ENCODE measurements at places on chromosomes 5 and 9.

DNA sequence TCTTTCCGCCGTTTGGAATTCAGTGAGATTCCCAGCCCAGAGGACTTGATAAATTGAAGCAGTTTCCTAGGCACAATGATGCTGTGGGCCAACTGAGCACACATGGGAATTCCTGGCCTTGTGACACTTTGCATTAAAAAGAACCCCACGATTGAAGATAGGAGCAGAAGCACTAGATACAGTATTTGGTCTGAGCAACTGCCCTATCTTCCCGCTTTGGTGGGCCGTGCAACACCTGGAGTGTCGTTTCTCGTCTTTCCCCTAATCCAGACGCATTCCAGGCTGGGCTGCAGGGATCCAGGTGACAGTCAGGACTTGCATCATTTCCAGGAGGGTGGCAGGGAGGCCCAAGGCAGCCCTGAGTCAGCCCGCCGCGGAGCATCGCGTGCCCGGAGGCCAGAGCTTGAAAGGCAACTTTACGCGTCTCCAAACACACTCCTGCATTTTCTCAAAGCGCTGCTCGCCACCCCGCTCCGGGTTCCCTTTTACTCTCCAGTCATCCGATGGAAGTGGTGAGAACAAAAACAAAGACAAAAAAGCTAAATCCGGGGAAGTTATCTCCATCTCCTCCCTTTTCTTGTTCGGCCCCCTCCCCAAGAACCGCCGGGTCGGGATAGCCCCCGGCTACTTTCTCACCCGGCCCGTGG is 753 bp upstream of the STC2 start:
- DNase-seq = no peak

- DNase-seq = no peak
These were observed 690.9 kb downstream of the ISL1 start for GRCh38 chr5:52073993-52074689.

DNA sequence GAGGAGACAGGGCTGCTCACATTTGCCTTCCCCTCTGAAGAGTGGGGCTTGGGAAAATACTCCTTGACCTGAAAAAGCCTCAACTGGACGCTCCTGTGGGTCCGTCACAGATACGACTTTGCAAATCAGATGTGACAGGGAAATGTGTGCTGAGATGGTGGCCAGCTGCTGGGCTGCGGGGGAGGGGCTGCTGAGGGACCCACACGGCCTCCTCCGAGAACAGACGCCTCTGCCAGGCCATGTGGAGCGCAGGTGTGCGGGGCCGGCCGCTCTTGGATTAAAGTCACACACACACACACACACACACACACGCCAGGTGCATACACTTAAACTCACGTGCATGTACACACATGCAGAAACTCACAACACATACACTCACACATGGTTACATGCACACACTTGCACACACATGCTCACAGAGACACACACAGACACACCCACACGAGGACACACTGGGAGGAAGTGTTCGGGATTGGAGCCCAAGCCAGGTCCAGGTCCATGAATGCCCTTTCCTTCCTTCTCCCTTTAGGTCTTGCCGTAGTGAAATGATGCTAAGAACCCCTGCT is 167.4 kb downstream of the GAPVD1 start:
- DNase-seq = no peak

- no peak for DNase-seq
These were observed 4.4 kb downstream of the PHF2 start for GRCh38 chr9:93580654-93581380.

DNA sequence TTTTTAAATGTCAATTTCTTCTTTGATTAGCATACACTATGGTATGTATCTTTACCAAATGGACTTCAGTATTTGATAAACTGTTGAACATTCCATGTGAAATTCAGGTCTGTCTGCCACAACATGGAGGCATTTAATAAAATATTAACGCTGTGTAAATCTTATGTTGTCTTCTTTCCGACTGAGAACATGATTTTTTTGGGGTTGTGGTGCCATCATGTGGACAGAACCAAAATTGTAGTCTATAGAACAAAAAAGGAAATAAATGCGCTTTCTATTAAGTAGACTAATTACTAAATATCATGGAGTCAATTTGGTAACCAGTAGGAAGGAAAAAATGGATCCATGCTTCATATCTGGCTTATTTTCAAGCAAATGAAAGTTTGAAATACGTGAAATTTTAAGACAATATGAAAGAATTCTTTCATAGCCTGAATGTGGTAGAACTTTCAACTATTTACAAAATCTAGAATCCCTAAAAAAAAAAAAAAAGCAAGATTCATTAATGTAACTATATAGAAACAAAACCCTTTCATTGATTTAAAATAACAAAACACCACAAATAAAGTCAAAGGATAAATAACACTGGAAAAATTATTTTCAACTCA is 2.8 kb upstream of the PLK2 start:
- DNase-seq = no peak

DNA sequence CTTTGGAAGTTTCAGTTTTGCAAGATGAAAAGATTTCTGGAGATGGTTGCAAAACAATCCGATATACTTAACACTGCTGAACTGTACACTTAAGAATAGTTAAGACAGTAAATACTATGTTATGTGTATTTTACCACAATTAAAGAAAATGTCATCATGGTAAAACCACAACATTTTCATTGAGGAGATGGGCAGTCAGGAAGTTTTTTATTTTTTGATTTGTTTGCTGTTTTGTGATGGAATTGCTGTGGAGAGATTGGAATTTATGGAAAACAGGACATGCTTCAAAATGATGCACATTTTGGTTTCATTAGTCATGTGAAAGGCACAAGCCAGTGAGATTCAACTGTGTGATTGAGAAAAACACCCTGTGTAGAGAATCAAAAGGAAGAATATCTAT is 90.5 kb upstream of the AGXT2 start:
- DNase-seq = no peak

DNA sequence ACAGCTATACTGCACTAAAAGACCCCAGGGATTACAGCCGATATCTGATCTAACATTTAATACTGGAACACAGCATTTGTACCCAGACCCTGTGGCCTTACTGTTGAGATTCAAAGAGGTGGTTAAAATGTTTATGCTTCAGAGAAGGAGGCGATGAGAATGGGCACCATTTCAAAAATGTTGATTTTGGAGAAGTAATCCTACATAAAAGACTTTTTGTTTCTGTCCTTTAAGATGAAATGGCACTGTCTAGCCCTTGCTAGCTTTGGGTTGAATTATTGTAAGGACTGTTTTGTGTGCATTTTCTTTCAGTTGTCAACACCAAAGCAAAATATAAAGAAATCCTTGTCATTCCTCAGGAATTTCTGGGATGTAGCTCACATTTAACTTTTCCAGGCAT is 288.5 kb upstream of the ANKH start:
- no peak for DNase-seq

- DNase-seq = no peak
These were observed 1.2 kb downstream of the ENTREP1 start for GRCh38 chr9:69326261-69326660.

DNA sequence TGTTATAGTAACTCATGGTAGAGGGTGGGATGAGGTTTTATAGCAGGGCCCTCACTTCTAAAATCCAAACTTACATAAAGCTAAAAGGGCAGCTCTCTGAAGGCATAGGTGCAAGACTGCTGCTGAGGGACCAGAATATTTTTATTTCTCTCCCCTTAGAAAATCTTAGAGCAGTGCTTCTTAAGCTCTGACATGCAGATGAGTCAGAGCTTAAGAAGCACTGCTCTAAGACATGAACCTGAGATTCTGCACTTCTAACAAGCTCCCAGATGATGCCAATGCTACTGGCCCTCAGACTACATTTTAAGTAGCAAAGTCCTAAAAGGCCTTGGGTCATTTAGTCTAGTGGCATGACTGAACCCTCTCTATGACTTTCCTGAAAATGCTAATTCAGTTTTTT is 97.6 kb upstream of the SPRY4 start:
- DNase-seq = no peak

GRCh38 chr9:136643596-136644342 is 18.9 kb upstream of the EGFL7 start:
- DNase-seq = no peak

- DNase-seq = no peak
These were observed 457.0 kb downstream of the PDE4D start for GRCh38 chr5:59436364-59437148.

GRCh38 chr5:151671950-151672349 is 14.8 kb downstream of the SPARC start:
- DNase-seq = no peak

DNA sequence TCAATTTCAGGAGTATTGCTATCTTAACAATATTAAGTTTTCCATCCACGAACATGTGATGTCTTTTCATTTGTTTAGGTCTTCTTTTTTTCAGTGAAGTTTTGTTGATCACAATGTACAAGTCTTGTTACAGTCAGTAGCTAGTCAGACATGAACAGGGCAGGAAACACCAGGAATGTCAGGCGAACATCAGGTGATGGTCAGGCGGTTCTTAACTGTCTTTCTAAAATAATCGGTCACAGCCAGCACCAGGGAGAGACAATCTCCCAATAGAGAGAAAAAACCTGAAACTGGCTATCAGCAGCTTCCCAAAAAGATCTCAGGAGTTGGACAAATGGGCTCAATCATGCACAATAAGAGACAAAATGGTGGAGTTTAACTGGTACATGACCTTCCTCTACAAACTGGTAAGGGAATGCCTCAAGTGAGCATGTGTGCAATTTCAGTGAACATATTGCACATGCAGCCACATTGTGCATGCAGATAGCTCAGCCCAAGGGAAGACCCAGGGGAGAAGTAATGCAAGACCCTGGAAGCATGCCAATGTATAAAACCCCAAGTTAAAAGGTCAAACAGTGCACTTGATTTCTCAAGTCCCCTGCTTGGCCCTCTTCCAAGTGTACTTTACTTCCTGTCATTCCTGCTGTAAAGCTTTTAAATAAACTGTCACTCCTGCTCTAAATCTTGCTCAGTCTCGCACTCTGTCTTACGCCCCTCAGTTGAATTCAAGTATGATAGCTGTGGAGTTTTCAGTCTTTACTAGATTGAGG is 176.1 kb upstream of the RASEF start:
- DNase-seq = no peak

- no peak for DNase-seq
These were observed 503 bp upstream of the GDNF start for GRCh38 chr5:37840053-37841034.

DNA sequence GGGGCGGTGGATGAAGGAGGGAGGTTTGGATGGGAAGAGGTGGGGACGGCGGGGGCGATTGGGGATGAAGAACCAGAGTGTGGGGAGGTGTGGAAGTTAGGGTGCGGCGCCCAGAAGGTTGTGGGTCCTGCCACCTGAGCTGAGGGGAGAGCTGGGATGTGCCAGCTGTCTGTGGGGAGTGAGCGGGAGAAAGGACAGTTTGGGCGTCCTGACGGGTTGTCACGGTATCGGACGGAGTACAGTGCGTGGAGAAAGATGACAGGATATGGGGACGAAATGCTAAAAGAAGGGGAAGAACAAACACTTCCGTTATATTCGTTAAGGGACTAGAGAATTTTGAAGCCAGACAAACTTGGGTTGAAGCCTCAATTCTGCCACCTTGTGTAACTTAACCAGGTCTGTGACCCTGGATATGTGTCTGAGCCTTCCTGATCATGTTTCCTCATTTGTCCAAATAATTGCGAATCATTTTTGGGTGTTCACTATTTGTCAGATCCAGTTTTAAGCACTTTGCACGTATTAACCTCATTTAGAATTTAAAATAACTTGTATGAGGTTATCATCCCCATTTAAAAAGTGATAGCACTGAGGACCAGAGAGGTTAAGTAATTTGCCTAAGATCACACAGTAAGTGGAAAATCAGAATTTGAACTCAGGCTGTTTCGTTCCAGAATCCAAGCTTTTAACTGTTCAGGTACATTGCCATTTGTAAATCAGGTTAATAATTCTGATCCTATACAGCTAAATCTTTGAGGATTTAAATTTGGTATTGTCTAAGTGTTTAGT is 689 bp downstream of the CNTRL start:
- DNase-seq = no peak

- no peak for DNase-seq
These were observed 77.8 kb downstream of the GCNT4 start for GRCh38 chr5:74974451-74975091.

DNA sequence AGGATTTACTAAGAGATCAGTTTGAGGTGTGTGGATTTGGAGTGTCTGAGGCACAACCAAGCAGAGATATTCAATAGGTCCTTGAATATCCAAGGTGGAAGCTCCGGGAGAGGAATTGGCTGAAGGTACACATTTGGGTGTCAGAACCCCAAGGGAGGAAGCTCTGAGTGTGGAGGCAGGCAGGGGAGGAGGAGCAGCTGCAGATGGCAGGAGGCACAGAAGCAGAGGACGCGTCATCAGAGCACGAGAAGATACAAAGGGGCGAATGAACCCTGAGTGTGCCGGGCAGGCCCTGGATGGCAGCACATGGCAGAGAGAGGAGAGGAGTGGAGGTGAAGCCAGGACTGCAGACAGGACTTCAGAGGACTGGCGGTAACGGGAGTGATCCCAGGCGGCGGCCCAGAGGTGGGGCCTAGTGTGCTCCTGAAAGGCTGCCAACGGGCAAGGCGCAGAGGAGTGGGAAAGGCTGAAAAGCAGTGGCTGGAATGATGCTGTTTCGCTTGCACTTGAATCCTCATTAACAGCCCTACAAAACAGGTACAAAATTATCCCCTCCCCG is 179.8 kb downstream of the FANCC start:
- no peak for DNase-seq

- no peak for DNase-seq
These were observed 715.5 kb downstream of the CETN3 start for GRCh38 chr5:89694026-89694550.

DNA sequence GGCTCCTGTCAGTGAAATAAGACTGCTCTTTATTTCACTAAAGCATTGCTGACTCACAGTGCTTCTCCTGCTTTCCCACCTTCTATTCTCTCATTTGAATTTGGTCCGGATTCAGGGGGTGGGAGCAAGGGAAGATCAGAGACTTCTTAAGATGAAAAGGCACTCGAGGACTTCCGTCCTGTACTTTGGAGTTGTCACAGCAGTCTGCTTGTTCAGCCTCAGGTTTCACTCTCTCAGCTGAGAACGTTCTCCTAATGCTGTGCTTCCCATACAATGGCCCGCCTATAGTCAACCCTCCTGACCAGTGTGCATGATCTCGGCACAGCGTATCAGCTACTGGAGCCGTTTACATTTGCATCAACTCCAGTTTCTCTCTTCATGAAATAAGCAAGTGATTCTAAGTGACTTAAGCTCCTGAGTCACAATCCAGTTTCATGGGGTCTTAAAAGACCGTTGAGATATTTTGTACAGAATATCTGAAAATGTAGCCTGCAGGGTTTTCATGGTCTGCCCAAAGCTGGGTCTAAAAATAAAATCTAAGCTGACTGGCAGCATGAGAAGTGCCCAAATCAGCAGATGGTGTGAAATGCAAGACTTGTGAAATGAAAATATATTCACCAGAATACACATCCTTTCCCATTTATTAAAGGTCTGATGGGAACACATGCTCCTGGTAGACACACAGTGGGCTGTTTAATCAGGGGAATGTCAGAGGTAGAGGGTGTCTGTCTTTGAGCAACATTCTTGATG is 145.0 kb downstream of the ADCY2 start:
- no peak for DNase-seq

- DNase-seq = no peak
These were observed 640.0 kb downstream of the RAB3C start for GRCh38 chr5:59222687-59223511.

DNA sequence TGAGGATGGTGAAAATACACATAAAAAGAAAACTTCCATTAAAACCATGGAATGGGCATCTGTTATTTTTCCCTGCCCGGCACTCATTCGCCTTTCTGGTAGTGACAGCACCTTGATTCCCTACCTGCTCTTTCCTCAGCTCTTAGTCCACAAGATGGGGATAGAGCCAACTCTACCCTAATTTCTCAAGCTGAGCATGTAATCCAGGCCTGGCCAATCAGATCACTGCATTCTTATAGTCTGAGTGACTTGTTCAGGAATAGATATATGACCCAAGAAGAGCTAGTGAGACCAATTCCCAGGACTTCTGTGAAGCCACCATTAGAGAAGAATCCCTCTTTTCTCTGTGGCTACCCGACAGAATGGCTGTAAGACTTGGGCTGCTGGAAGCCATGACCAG is 58.1 kb downstream of the TSSK1B start:
- no peak for DNase-seq
